ENCODE measurements at places on chromosomes 11 and 22. TPM values are rescaled to one million over a fixed set of nuclear protein-coding genes. Genes with fewer than 3 reads are reported as not detected.

SLC22A6 gene
- total RNA-seq, result not detected

OR5B17 gene
- total RNA-seq, result not detected

NDUFC2 gene
- total RNA-seq, result 103 TPM

TPBGL gene
- not detected for total RNA-seq

KCNE3 gene
- 0.18 TPM for total RNA-seq

SRRD gene
- 27.1 TPM for total RNA-seq

MYBPC3 gene
- total RNA-seq, result not detected

HSPB2 gene
- 3.3 TPM for total RNA-seq

ROBO4 gene
- total RNA-seq, result 3.3 TPM

SOX10 gene
- not detected for total RNA-seq

CCDC87 gene
- total RNA-seq, result 0.45 TPM

Data from fibroblast of the aortic adventitia (primary cell).